Endodermal cell (in vitro differentiated cells): ENCODE measurements at places on chromosomes 5 and 9.

DNA sequence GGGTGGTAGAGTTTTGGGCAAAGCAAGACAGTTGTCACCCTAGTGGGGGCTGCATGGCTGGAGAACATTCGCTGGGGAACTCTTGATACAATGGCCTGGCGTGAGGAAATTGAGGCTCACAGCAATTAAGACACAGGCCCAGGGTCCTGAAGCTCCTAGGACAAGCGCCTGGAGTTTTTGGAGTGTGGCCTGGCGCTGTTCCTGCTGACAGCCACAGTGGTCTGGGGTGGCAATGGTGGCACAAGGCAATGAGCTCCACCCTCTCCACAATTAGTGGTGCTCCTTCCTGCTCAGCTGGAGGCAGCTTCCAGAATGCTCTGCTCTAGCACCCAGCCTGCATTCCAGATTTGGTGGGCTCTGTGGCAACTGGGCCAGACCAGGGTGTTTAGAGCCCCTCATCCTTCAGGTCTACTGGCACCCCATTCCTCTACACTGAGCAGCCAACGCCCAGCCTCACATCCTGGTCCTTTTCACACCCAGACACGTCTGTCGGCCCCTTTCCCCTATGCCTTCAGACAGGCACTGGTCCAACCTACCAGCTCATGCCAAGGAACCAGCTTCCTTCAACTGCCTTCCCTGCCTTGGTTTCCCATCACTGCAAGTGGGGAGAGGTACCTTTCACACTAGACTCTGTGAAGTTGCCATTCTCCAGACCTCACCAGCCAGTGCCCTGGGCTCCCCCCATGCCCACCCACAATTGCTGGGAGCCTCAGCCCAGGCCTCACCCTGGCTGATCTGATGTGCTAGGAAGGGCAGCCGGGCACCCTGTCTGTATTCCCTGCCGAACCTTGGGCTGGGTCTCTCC is 138.1 kb upstream of the COL5A1 start:
- no peak for DNase-seq
- no peaks in the 10 kb centered on the region for H3K4me1 ChIP-seq
- H3K27ac ChIP-seq, result no peak overlapping the region

DNA sequence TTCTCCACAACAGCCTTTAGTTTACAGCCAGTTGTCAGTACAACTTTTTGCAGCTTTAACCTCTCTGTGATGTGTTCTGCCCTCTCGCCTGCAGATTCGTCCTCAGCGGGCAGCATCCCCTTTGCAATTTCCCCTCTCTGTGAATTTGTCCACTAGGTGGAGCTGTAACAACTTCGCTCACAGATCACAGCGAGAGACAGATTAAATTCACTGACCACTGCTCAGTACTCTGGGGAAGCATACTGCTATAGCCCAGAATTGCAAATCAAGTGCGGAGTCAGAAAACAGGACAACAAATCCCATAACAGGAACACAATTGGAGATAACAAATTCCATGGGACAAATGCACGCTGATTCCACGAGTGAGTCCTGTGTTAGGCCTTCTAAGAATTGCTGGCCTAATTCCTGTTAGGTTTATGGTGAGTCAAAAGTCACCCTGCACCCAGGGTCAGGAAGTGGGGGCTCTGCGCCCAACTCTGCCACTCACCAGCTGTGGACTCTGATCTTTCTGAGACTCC is 2124.9 kb downstream of the MAT2B start:
- no peak overlapping the region for H3K4me3 ChIP-seq
- peak; percentile 89 for DNase-seq
- H3K27me3 ChIP-seq, result no peaks in the 10 kb centered on the region

DNA sequence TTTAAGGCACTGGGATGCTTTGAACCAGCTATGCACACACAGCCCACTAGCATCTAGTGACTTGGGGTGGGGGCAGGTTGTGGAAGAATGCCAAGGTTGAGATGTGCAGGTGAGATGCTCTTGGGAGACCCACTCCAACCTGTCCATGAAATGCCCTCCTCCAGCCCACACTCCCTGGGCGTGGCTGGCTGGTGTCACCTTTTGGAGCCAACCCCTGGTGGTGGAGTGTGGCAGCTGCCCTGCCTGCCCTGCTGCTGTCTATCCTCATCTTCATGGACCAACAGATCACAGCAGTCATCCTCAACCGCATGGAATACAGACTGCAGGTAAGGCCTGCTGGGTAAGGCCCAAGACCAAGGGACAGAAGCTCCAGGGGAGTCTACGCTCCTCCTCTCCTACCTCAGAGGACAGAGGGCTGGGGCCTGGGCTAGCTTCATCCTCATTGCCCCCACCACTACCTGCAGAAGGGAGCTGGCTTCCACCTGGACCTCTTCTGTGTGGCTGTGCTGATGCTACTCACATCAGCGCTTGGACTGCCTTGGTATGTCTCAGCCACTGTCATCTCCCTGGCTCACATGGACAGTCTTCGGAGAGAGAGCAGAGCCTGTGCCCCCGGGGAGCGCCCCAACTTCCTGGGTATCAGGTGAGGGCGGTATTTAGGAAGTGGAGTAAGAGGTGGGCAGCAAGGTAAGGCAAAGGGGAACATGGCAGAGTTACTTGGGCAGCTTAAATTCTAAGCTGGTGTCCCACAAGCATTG is 7.4 kb downstream of the SLC4A9 start:
- no peak for DNase-seq
- H3K4me1 ChIP-seq, result no peaks in the 10 kb centered on the region
- H3K36me3 ChIP-seq, result no peaks in the 10 kb centered on the region

DNA sequence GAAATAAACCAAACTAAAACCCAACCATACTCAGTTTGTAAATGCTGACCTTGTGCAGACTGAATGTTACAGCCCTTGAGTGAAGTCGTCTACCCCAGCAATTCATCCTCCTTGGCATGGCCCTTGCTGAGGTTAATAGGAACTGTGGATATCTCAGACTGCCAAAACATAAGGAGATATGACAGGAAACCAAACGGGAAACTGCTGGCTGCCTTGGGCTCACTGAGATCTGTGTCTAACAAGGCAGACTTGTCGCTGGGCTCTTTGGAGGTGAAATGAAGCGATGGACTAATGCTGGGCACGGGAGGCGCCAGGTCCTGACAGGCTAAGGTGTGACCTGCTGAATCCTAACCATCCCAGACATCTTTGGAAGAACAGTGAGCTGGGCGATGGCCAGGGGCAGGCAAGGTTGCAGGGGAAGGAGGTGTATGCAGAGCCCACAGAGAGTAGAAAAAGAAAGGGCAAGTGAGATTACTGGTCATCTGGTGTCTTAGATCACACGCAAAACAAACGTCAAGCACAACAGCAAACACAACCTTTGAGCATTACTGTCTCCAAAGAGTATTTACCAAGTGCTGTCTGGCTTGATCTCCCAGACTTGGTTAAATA is 44.6 kb upstream of the ALDH1A1 start:
- peaks cover 21% of the 10 kb centered on the region for H3K27me3 ChIP-seq
- DNase-seq, result peak; percentile 50
- H3K4me3 ChIP-seq, result peak overlapping the region; percentile 12
- H3K27ac ChIP-seq, result no peak overlapping the region

- DNase-seq, result no peak
- no peak overlapping the region for H3K4me3 ChIP-seq
- H3K4me1 ChIP-seq, result no peaks in the 10 kb centered on the region
These were observed 236.5 kb upstream of the TRIM32 start for GRCh38 chr9:116450378-116451139.

DNA sequence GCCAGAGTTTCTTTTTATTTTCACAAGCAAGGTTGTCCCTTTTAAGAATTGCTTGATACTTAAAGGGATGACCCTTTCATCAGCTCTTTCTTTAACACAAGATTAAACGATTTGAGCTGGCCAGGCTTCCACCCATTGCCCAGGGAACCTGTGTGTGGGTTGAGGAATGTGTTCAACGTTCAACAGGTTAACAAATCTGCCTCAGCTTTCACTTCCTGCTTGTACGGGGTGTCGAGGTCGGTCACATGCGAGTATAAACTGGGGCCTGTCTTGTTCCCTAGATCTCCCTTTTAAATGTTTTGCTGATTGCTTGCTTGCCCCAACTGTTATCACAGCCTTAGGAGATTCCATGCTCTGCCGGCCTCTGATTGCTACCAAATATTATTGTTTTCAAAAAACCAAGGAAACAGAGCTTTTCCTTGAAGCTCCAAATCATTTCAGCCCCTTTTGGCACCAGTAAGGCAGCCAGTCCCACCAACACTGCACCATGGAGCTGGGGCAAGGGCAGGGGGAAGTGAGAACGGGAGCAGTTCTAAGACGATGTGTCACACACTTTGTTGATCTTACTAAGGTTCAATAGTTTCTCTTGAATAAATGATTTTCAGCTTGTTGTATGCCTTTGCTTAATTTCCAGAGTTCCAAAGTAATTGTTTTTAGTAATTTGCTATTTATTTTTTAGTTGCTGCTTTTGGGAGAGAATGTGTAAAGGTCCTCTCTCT is 10.7 kb upstream of the CLK4 start:
- no peak for DNase-seq
- no peaks in the 10 kb centered on the region for H3K4me1 ChIP-seq
- no peak overlapping the region for H3K27ac ChIP-seq
- H3K36me3 ChIP-seq, result no peaks in the 10 kb centered on the region
- H3K4me3 ChIP-seq, result no peak overlapping the region
- peaks cover 21% of the 10 kb centered on the region for H3K27me3 ChIP-seq

DNA sequence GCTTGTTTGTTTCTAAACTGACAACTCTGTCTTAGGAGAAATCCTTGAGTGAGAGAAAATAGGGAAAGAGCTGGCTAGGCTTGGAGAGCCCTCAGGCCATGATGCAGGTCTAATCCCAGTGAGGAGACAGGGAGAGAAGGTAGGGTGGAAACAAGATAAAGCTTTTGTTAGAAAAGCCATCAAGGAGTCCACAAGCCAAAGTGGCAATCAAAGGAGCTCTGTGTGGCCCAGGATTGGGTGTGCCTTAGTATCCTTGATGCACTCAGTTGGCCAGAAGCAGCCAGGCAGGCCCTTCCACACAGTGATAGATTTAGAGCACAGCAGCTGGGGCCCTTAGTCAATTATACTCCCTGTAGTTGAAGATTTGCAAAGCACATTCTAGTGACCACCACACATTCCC is 73.9 kb downstream of the ALDH7A1 start:
- H3K27me3 ChIP-seq, result peaks cover 9% of the 10 kb centered on the region
- DNase-seq, result peak; percentile 28
- no peak overlapping the region for H3K4me3 ChIP-seq
- no peaks in the 10 kb centered on the region for H3K36me3 ChIP-seq
- no peak overlapping the region for H3K27ac ChIP-seq
- no peaks in the 10 kb centered on the region for H3K4me1 ChIP-seq

- H3K4me1 ChIP-seq, result no peaks in the 10 kb centered on the region
- no peak overlapping the region for H3K27ac ChIP-seq
- H3K4me3 ChIP-seq, result no peak overlapping the region
- H3K36me3 ChIP-seq, result no peaks in the 10 kb centered on the region
These were observed 16.5 kb downstream of the ASS1 start for GRCh38 chr9:130461218-130461630.

DNA sequence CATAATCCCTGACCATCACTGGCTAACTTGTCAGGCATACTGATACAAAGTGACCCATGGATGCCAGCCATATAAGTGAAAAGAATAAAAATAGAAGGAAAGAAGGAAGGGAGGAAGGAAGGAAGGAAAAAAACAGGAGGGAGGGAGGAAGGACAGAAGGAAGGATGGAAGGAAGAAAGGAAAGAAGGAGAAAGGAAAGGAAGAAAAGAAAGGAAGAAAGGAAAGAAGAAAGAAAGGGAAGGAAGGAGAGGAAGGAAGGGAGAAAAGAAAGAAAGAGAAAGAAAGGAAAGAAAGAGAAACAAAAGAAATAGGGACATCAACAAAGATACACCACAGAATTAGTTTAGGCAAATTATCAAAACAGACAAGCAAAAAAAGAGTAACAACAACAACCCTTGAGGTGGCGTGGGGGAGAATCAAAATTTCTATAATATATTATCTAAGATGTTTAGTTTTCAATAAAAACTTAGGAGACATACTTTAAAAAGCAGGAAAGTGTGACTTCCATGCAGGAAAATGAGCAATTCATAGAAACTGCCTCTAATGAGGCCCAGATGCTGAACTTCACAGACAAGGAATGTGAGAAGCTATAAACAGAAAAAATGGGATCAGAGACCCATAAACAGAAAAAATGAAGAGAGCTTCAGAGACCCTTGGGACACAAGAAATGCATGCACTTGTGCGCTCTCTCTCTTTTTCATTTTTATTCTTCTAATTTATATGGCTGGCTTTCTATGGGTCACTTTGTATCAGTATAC is 96.1 kb upstream of the NFIL3 start:
- DNase-seq, result no peak
- H3K36me3 ChIP-seq, result no peaks in the 10 kb centered on the region
- no peaks in the 10 kb centered on the region for H3K4me1 ChIP-seq
- H3K4me3 ChIP-seq, result no peak overlapping the region
- no peaks in the 10 kb centered on the region for H3K27me3 ChIP-seq
- H3K27ac ChIP-seq, result no peak overlapping the region

DNA sequence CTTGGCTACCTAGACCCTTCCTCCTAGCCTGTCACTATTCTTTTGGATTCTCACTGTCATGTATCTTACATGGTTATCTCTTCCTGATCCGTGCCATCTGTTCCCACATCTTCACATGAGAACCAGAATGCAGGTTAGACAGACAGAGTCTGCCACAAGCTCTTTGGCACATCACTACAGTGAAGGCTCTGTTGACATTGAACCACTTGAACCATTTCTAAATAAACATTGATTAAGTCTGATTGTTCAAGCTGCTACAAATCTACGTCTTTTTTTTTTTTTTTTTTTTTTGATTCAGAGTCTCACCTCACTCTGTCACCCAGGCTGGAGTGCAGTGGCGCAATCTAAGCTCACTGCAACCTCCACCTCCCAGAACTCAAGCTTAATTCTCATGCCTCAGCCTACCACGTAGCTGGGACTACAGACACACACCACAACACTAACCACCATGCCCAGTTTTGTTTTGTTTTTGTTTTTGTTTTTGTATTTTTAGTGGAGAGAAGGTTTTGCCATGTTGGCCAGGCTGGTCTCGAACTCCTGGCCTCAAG is 85.1 kb upstream of the LRRTM2 start:
- DNase-seq, result no peak
- H3K4me1 ChIP-seq, result peaks cover 49% of the 10 kb centered on the region
- no peak overlapping the region for H3K4me3 ChIP-seq
- H3K36me3 ChIP-seq, result no peaks in the 10 kb centered on the region

- no peak overlapping the region for H3K4me3 ChIP-seq
- no peaks in the 10 kb centered on the region for H3K36me3 ChIP-seq
- no peaks in the 10 kb centered on the region for H3K4me1 ChIP-seq
- no peaks in the 10 kb centered on the region for H3K27me3 ChIP-seq
- no peak for DNase-seq
- H3K27ac ChIP-seq, result no peak overlapping the region
These were observed 278.6 kb downstream of the ZSWIM6 start for GRCh38 chr5:61610678-61611024.

- H3K4me3 ChIP-seq, result peak overlapping the region; percentile 95
- peaks cover 3% of the 10 kb centered on the region for H3K4me1 ChIP-seq
- no peak for DNase-seq
- peaks cover 24% of the 10 kb centered on the region for H3K36me3 ChIP-seq
- no peak overlapping the region for H3K27ac ChIP-seq
These were observed 679 bp downstream of the DOLK start for GRCh38 chr9:128946571-128947276.

DNA sequence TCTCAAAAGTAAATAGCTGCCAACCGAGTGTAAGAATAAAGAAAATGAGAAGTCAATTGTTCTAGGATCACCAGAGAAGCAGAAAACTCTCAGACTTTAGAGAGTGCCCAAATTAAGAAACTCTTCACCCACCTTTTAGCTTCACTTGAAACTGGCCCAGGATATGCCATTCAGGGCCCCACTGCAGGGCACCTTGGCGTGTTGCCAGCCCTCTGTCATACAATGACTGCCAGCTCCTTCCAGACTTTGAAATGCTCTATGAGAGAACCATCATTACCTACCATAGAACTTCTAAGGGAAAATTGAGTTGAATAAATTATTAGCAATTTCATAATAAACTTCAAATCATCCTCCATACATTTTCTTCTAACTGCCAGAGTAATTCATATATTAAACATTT is 240.5 kb downstream of the CETN3 start:
- H3K27ac ChIP-seq, result no peak overlapping the region
- H3K4me3 ChIP-seq, result no peak overlapping the region
- H3K4me1 ChIP-seq, result no peaks in the 10 kb centered on the region
- no peaks in the 10 kb centered on the region for H3K36me3 ChIP-seq
- DNase-seq, result no peak
